ENCODE measurements at places on chromosomes 16 and 17. TPM values are rescaled to one million over a fixed set of nuclear protein-coding genes. Genes with fewer than 3 reads are reported as not detected.

DNA sequence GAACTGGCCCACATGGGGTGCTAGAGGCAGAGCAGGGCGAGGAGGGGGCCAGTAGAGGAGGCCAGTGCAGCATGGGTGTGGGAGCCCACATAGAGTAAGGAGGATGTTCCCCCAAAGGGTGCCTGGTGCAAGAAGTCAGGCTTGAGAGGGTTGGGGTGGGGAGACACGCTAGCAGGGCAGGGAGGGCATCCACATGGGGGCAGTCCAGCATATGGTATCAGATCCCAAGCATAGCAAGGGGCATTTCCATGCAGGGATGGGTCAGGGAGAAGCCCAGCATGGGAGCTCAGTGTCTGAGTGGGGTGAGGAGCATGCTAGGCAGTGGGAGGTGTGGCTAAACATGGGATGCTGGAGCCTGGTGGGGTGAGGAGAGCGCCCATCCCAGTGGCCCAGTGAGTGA lies 213.7 kb downstream of the COPRS start:
- no peak for DNase-seq

DNA sequence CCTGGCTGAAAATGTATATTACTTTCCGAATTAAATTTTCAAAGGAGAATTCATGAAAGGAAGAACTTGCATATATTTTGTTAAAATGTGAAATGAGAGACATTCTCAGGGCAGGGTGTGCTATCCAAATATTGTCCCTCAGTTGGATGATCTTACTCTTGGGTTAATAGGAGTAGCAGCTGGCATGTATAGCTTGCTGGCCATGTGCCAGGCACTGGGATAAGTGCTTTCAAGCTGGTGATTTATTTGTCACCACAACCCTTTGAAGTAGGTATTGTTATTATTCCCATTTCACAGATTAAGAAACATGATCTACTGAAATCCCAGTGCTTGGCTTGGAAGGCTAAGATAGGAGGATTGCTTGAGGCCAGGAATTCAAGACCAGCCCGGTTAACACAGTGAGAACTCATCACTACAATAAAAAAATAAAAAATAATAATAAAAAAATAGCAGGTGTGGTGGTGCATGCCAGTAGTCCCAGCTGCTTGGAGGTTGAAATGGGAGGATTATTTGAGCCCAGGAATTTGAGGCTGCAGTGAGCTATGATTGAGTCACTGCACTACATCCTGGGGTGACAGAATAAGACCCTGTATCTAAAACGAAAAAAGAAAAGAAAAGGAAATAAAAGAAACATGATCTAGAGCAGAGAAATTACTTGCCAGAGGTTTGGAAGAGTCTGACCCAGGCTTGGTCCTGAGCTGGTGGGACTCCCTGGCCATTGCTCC lies 11.6 kb upstream of the MPHOSPH6 start:
- DNase-seq, result no peak

DNA sequence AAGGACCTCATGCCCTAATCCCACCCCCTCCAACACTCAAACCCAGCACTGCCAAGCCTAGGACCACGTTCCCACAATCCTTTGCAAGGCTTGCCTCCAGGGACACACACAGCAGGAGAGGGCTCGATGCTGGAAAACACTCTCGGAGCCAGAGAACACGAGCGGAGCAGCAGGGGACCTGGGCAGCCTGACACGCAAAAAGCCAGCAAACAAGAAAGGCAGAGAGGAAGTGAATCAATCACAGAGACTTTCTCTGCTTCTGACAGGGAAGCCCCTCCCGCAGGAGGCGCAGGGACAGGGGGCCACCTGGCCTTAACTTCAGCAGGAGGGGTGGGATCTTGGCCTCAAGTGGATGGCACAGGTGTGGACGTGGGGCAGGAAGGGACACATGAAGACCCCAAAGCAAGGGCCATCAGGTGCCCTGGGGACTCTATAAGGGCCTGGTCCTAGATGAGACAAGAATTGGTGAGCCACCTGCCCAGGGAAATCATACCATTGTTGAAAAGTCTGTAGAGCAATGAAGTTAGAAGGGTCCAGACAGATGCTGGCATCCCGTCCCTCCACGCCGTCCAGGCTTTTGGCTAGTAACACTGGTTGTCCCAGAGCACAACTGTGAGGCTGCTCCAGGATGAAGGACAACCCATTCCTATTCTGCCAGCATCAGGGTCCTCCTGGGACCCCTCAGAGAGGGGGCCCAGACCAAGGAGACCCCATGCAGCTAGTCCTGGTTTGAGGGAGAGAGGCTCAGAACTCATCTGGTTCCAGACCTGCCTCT lies 2.2 kb downstream of the SDK2 start:
- no peak for DNase-seq

DNA sequence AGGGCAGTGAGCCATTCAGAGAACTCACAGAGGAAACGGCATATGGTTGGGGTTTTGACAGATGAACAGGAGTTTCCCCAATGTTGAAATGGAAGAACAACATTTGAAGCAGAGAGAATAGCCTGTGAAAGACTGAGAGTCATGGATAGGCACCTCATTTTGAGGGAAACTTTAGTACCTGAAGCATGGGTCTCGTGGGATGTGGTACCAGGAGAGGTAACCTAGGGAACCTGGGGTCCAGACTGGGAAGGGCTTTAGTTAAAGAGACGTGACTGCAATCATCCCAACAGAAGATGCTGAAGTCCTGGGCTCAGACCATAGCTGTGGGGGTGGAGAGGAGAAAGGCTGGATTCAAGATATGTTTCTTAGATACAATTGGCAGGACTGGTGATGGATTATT lies 137.8 kb upstream of the CCL2 start:
- DNase-seq, result no peak

GRCh38 chr16:48373258-48374029 lies 11.8 kb downstream of the SIAH1 start:
- no peak for DNase-seq

GRCh38 chr17:60652454-60653247 lies 25.0 kb upstream of the BCAS3 start:
- DNase-seq, result no peak

DNA sequence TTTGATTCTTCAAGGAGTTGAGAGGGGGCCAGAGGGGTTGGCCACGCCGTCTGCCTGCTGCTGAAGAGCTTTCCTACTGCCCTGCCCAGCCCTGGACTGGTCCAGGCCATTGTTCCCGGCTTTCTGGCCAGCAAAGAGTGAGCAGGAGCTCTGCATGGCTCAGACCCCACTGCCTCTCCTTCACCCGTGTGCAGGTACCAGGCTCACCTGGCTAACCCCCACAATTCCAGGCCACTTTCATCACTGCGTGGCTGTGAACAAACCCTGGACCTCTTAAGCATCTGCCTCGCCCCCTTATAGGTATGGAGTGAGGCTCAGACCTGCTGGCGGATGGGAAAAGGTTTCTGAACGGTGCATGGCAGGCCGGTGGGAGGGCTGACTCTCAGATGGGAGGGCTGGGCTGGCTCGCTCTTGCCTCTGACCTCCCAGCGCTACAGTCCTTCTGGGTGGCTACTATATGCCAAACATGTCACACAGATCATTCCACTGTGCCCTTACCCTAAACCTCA lies 8.9 kb downstream of the ZNF319 start:
- DNase-seq, result no peak

DNA sequence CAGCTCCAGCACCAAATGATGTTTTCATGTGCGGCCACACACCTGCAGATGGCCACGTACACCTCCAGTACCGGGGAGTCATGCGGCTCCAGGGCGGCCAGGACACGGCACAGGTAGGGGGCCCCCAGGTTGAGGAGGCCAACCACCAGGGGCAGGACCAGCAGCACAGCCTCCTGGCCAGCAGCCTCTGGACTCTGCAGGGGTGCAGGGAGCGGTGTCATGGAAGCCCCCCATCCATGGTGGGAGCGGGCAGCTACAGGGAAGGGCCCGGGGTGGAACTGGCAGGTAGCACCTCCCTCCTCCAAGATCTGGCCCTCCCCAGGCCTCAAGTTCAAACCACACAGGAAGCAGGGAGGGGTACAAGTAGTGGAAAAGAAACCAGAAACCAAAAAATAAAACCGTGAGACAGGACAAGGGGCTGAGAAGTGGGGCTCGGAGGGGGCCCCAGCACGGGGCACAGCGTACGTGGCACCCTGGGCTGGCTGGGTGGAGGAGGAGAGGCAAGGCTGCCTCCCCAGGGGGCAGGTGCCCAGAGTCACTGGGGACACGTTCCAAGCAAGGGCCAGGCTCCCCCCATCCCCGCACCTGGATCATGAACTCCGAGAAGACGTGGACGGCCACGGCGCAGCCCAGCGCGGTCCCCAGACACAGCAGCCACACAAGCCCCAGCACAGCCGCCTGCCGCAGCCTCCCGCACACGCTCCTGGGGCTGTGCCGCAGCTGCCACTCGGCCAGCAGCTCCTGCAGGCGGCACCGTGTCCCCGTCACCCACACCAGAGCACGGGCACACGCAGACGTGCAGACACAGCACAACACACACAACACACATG lies 7.4 kb downstream of the TMC6 start:
- no peak for DNase-seq

DNA sequence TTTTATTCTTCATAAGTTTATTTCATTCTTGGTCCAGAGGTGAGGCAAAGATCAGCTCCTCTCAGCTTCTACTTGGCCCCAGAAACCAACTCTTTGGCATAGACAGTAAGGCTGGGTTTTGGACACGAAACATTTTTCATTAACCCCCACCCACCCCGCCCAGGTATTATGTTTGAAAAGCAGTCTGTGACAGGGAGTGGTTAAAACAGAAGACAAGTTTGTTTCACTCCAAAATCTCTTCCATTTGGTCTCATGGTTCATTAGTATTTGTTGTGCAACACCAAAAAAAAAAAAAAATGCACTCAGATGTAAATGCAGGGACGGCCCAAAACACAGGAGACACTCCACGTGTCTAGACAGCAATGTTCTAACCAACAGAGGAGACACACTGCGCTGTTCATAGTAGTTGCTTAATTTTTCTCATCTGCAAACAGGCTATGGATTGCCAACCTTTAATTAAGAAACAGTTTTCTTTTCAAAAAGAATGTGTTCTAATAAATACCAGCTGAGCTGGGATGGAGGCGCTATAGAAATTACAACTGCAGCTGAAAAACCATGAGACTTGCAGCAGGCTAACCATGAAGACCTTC lies 39.8 kb upstream of the MMP2 start:
- no peak for DNase-seq

DNA sequence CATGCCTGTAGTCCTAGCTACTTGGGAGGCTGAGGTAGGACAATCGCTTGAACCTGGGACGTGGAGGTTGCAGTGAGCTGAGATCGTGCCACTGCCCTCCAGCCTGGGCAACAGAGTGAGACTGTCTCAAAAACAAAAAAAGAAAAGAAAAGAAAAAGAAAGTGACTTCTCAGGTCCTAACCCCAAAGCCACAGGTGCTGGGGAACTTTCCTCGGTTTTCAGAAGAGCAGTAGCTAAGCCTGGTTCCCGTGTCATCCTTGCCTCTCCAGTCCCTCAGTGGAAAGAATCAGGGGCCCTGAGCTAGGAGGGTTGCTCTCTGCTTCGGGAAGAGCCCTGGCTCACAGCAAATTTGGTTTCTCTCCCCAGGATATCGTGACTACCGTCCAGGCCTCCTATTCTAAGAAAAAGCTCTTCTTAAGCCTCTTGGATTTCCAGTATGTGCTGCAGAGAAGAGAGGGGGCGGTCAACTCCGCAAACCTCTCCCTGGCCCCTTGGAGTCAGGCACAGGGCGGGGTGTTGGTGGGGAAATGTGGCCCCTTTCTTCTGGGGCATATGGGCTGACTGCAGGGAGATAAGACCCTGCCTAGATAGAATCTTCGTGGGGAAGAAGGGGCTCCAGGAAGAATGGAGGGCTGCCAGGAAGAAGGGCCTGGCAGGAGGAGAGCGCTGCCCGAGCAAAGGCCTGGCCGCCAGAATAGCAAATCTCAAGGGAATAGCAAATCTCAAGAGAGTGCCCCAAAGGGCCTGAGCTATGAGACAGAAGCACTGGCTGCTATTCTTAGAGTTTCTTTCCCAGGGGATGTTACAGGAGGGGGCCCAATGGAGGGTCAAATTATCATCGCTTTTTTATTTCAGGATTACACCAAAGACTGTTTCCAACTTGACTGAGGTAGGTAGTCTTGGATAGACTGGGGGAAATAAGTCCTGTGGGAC lies 8.3 kb upstream of the NLRC5 start:
- no peak for DNase-seq

GRCh38 chr16:31055613-31056012 lies 18.4 kb downstream of the ZNF668 start:
- DNase-seq, result no peak

DNA sequence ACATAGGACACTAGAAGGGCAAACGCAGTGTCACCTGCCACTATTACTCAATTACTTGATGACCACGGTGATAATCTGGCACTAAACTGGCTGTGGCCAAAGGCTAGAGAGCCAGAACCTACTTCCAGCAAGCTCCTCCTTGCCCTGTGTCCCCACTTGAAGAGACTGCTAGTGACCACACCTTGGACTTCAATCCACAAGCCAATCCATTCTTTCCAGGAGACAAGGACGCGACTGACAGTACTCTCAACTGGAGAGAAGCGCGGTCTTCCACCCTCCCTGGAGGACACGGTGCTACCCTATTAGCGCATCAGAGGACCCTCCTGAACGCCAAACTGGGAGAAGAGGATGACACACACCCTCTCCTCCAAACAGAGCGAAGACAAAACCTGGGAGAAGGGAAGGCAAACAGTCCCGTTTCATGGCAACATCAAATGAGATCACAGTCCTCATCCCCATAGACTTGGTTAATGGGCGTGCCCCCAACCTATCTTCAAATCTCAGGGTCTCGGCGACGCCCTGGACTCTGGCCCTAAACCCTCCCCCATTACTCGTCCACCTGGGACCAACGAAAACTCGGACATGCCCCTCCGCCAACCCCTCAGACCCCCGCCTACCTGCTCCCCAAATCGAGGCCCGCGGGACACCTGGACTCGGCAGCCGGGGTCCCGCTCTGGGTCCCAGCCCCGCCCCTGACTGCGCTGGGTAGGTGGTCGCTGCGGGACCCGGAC lies 508 bp downstream of the FLCN start:
- DNase-seq, result peak; percentile 20

DNA sequence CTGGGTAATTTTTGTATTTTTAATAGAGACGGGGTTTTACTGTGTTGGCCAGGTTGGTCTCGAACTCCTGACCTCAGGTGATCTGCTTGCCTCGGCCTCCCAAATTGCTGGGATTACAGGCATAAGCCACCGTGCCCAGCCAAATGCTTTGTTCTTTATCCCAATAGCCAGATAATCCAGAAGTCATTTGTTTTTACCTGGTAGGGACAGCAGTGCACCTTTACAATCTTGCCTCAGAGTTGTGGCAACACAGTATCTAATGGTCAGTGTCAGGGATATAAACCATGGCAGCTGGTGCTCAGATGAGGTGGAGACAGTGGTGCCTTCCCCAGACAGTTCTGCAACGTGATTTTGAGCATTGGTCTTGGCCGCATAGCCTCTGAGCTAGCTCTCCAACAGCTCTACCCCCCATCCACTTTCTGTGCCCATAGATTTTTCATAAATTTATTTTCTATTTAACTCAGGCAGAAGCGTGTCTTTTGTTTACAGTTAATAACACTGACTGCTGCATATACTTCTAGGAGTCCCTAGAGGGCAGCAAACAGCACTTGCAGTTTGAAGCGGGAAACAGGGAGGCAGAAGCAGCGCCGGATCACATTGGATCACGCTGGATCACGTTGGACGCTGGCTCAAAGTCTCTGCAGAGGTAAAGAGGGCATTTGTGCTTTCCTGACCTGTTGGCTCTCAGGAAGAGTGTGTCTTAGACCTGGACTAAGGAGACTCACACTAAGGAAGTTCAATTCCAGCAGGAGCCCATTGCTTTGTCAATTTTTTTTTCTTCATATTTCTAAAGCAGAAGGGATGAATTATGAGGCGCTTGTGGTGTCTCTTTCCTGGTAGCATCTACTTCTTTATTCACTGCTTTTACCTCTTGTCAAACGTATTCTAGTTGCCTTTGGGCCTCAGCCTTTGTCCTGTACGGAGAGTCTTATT lies 5.1 kb upstream of the GGT6 start:
- peak; percentile 74 for DNase-seq

The RPUSD1 gene
- total RNA-seq, result 148 TPM

The CPNE7 gene
- total RNA-seq, result 16.5 TPM

The TLCD1 gene
- 44.6 TPM for total RNA-seq

The SLFN13 gene
- total RNA-seq, result not detected

The RNPS1 gene
- total RNA-seq, result 226 TPM
